ENCODE measurements at places on chromosomes 2 and 18.

- H3K27me3 ChIP-seq: no peaks in the 10 kb centered on the region
- no peak overlapping the region for H3K4me3 ChIP-seq
- no peaks in the 10 kb centered on the region for H3K36me3 ChIP-seq
- H3K27ac ChIP-seq: no peak overlapping the region
- no peak for DNase-seq
Measured at GRCh38 chr2:181649436-181649979, 7.4 kb downstream of the CERKL start.

DNA sequence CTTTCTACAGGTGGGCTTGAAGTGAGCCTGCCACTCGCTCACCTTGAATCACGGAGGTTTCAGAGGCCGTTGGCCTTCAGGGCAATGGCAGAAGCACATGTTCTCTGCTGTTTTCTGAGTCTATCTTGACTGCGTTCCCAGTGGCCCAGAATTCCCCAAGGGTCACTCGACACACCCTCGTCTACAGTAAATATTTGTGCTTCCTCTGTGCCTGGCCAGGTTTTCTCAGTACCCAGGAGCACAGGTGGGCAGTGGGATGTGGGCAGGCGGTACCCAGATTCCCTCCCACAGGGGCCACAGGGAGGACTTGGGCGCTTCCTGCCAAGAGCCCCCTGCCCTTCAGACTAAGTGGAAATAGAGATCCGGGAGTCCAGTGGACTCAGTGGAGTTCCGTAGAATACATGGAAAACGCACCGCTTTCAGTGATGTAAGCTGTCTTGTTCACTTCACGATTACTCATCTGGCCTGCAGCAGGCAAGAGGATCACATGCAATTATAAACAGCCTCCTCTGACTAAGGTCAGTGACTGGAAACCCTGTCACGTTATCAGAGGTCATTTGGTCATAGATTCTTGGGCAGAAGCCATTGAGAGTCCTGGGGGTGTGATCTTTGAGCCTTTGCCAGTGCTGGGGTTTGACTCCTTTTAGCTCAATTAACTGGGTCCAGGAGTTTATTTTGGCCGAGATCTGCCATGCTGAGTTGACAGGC lies 179.8 kb downstream of the NEDD4L start:
- DNase-seq: peak; percentile 73
- no peaks in the 10 kb centered on the region for H3K36me3 ChIP-seq
- peak overlapping the region; percentile 46 for H3K4me3 ChIP-seq
- H3K4me1 ChIP-seq: no peaks in the 10 kb centered on the region
- H3K27me3 ChIP-seq: no peaks in the 10 kb centered on the region
- peak overlapping the region; percentile 96 for H3K27ac ChIP-seq

DNA sequence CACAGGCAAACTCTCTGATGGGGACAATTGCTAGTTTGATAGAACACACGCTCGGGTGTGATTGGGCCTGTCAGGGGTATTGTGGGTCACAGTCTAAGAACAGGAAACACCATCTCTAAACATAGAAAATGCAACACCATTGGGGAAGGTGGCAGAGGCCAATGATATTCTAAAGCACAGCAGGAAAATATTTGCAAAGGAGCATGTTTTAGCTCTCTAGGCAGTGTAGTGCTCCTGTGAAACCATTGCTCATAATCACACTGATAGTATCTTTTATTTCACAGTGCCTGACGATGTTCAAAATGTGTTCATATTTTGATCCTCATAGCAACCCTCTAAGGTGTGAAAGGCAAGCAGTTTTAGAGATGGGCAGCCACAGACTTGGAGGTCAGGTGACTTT lies 224.2 kb downstream of the CD226 start:
- no peak for DNase-seq
- no peaks in the 10 kb centered on the region for H3K36me3 ChIP-seq
- no peak overlapping the region for H3K27ac ChIP-seq
- no peaks in the 10 kb centered on the region for H3K4me1 ChIP-seq
- H3K4me3 ChIP-seq: no peak overlapping the region

GRCh38 chr2:8312221-8312620 lies 369.6 kb upstream of the ID2 start:
- H3K27ac ChIP-seq: no peak overlapping the region
- no peaks in the 10 kb centered on the region for H3K27me3 ChIP-seq
- no peak overlapping the region for H3K4me3 ChIP-seq
- no peak for DNase-seq
- H3K36me3 ChIP-seq: no peaks in the 10 kb centered on the region
- H3K4me1 ChIP-seq: no peaks in the 10 kb centered on the region

DNA sequence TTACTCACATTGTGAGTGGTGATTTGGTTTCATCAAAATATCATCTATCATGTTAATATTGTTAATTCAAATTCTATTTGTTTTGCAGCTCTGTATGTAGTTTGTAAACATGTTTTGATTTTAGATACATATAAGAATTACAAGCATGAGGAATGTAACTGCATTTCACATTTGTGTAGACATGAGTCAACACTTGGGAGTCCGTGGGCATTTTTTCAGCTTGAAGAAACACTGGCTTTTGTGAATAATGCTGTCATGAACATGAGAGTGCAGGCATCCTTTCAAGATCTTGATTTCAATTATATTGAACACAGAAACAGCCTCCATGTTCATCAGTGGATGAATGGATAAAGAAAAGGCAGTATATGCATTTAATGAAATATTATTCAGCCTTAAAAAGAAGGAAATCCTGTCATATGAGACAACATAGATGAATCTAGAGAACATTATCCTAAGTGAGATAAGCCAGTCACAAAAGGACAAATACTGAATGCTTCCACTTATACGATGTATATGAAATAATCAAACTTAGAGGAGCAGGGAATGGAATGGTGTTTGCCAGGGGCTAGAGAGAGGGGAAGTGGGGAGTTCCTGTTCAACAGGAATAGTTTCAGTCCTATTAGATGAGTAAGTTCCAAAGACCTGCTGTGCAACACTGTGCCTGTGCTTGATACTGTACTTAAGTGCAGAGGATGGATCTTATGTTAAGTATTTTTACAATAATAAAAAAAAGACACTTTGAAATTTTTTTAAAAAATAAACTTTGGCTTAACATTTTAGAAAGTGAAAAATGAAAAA lies 194.9 kb downstream of the LRATD1 start:
- no peaks in the 10 kb centered on the region for H3K36me3 ChIP-seq
- H3K27ac ChIP-seq: no peak overlapping the region
- H3K4me3 ChIP-seq: no peak overlapping the region
- no peaks in the 10 kb centered on the region for H3K27me3 ChIP-seq
- no peak for DNase-seq

GRCh38 chr2:228268756-228269155 lies 87.3 kb upstream of the SPHKAP start:
- no peaks in the 10 kb centered on the region for H3K4me1 ChIP-seq
- no peak for DNase-seq
- no peak overlapping the region for H3K4me3 ChIP-seq
- no peaks in the 10 kb centered on the region for H3K36me3 ChIP-seq
- H3K27ac ChIP-seq: no peak overlapping the region
- no peaks in the 10 kb centered on the region for H3K27me3 ChIP-seq

- H3K4me1 ChIP-seq: no peaks in the 10 kb centered on the region
- no peaks in the 10 kb centered on the region for H3K36me3 ChIP-seq
- H3K27ac ChIP-seq: no peak overlapping the region
- DNase-seq: no peak
- H3K27me3 ChIP-seq: no peaks in the 10 kb centered on the region
Measured at GRCh38 chr2:232290668-232291067, 87.9 kb upstream of the ALPP start.

GRCh38 chr2:21052044-21052443 lies 8.2 kb upstream of the APOB start:
- no peak overlapping the region for H3K4me3 ChIP-seq
- H3K4me1 ChIP-seq: no peaks in the 10 kb centered on the region
- no peak overlapping the region for H3K27ac ChIP-seq

DNA sequence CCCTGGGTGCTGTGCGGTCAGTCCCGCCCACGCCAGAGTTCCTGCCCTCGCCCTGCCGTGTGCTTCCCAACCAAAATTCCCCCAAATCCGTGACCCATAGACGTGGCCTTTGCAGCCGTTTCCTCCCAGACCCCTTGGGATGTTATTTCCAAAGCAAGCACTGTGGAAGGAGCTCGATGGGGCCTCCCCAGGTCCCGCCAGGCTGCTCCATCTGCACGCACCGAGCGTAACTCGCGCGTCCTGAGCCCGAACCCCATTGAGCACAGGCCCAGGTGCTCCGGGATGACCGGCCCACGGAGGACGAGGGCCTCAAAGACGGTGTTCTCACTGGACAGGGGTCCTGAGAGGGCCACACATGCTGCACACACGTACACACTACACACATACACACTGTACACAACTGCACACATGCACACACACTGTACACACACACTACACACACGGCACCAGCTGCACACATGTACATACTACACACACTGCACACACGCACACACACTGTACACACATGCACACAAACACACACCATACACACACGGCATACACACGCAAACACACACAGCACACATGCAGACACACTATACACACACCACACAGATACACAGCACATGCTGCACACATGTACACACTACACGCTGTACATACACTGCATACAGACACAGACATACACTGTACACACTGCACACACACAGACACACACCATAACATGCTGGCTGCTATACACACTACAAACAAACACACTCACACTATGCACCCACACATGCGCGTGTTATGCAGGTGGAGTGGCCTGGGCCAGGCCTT lies 431.2 kb upstream of the SALL3 start:
- H3K4me3 ChIP-seq: no peak overlapping the region
- H3K27me3 ChIP-seq: no peaks in the 10 kb centered on the region
- no peaks in the 10 kb centered on the region for H3K36me3 ChIP-seq
- DNase-seq: no peak

DNA sequence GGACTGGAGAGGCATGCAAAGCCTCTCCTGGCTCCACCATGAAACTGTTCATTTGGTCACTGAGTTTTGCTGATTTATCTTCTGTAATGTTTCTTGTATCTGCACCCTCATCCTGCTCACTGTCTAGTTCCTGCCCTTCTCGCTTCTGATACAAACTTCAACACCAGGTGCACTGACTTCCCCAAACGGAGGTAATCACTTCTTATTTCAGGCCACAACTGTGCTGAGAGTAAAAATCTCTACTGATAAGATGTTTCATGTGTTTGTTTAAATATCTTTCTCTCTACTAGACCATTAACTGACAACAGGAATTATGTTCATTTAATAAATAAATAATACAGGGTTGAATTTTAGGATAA lies 10.9 kb upstream of the NT5C1B start:
- no peaks in the 10 kb centered on the region for H3K27me3 ChIP-seq
- H3K4me1 ChIP-seq: no peaks in the 10 kb centered on the region
- H3K4me3 ChIP-seq: no peak overlapping the region
- DNase-seq: no peak
- no peaks in the 10 kb centered on the region for H3K36me3 ChIP-seq

DNA sequence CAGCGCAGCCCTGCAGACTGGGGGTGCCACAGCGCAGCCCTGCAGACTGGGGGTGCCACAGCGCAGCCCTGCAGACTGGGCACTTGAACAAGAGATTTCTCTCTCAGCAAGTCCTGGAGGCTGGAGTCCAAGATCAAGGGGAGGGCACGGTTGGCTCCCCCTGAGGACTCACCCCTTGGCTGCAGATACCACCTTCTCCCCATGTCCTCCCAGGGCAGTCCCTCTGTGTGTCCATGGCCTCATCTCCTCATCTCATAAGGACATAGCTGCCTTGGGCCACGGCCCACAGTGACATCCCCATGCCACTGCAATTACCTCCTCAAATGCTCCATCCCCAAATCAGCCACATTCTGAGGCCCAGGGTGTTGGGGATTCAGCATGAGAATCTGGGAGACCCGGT lies 98.2 kb downstream of the TPO start:
- H3K36me3 ChIP-seq: no peaks in the 10 kb centered on the region
- H3K4me3 ChIP-seq: no peak overlapping the region
- H3K4me1 ChIP-seq: no peaks in the 10 kb centered on the region
- no peaks in the 10 kb centered on the region for H3K27me3 ChIP-seq
- H3K27ac ChIP-seq: no peak overlapping the region

DNA sequence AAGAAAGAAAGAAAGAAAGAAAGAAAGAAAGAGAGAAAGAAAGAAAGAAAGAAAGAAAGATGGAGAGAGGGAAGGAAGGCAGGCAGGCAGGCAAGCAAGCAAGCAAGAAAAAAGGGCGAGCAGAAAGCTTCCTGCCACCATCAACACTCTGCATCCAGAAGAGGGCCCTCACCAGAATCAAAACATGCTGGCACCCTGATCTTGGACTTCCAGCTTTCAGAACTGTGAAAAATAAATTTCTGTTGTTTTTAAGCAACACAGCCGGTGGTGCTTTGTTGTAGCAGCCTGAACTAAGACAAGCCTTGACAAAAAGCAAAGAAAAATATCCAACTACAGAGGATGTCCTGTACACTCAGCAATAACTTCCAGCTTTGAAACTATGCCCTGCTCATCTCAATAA lies 401.7 kb downstream of the LRATD1 start:
- no peaks in the 10 kb centered on the region for H3K27me3 ChIP-seq
- DNase-seq: no peak
- no peak overlapping the region for H3K27ac ChIP-seq
- H3K36me3 ChIP-seq: no peaks in the 10 kb centered on the region

- DNase-seq: no peak
- no peak overlapping the region for H3K27ac ChIP-seq
- H3K27me3 ChIP-seq: no peaks in the 10 kb centered on the region
- H3K4me1 ChIP-seq: no peaks in the 10 kb centered on the region
Measured at GRCh38 chr2:142140434-142140845, 9.6 kb upstream of the LRP1B start.

DNA sequence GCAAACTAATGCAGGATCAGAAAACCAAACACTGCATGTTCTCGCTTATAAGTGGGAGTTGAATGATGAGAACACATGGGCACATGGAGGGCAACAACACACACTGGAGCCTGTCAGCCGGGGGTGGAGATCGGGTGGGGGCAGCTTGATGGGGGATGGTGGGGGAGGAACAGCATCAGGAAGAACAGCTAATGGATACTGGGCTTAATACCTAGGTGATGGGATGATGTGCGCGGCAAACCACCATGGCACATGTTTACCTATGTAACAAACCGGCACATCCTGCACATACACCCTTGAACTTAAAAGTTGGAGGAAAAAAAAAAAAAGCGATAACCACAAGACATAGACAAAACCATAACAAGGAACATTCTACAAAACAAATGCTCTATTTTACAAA lies 10.4 kb downstream of the CHMP3 start:
- no peak for DNase-seq
- no peak overlapping the region for H3K27ac ChIP-seq
- no peak overlapping the region for H3K4me3 ChIP-seq
- H3K36me3 ChIP-seq: no peaks in the 10 kb centered on the region
- no peaks in the 10 kb centered on the region for H3K4me1 ChIP-seq
- no peaks in the 10 kb centered on the region for H3K27me3 ChIP-seq

- H3K27ac ChIP-seq: no peak overlapping the region
- no peak overlapping the region for H3K4me3 ChIP-seq
- H3K4me1 ChIP-seq: no peaks in the 10 kb centered on the region
- no peak for DNase-seq
Measured at GRCh38 chr2:169975221-169975620, 148.0 kb downstream of the UBR3 start.

DNA sequence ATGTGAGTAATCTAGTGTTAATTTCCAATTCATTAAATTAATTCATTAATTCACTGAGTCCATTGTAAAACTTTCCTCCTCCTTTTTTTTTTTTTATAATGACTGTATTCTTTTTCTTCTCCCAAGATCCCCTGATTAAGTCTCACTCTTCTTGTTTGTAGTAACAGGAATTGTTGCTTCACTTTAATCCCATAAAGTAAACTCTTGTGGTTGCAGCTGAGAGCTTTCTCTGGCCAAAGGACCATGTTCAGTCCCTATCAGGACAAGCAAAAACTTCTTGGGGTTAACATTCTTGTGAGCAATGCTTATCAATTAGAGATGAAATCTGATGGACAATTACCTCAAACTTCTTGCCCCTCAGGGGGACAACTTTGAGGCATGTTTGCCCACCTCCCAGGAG lies 400.2 kb upstream of the SPHKAP start:
- no peak for DNase-seq
- no peak overlapping the region for H3K27ac ChIP-seq
- no peaks in the 10 kb centered on the region for H3K36me3 ChIP-seq
- H3K27me3 ChIP-seq: no peaks in the 10 kb centered on the region
- H3K4me3 ChIP-seq: no peak overlapping the region
